ENCODE measurements at places on chromosomes 16 and 17.

GRCh38 chr17:12729086-12729485, 60.2 kb upstream of the ARHGAP44 start:
- no peak for DNase-seq

- peak; percentile 85 for DNase-seq
These were observed 785 bp downstream of the NME3 start for GRCh38 chr16:1770328-1771187.

DNA sequence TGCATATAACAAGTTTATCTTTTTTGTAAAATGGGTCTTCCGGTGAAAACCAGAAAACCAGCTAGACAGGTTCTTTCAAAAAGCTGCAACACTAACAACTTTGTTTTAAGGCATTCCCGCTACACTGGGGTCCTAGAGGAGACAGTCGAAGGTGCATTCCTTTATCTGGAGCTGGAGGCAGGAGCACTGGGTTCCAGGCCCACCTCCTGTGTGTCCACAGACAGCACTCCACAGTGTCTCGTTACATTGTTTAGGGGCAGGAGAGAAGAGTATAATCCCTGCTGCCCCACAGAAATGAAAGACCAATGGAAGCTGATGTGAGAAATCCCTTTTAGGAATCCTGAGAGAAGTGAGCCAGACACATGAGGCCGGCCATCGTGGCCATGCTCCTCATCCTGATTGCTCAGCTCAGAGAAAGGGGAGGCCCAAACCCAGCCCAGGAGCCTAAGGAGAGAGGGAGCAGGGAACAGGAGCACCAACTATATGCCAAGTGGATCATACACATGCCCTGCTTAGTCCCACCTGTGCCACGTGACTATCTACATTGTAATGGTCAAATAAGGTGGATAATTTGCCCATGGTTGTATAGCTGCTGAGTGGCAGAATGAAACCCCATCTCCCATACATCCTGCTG, 59.5 kb downstream of the CCDC182 start:
- no peak for DNase-seq

- DNase-seq: no peak
These were observed 54.7 kb downstream of the HS3ST3B1 start for GRCh38 chr17:14355556-14355955.

DNA sequence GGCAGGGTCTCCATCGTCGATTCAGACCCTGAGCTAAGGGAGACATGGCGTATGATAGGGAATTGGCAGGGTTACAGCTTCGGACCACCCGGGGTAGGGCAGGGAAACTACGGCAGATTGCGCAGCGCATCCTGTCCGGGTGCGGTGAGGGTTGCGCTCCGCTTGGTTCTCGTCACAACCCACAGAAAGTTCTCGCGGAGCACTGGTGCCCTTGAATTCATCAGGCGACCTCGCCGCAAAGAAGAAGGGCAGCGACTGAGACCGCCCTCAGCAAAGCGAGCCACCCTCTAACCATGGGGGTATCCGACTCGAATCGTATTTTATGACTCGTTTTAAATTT, 1.2 kb downstream of the HS3ST3B1 start:
- peak; percentile 52 for DNase-seq

GRCh38 chr17:48483004-48483403, 47.8 kb downstream of the HOXB1 start:
- DNase-seq: no peak

DNA sequence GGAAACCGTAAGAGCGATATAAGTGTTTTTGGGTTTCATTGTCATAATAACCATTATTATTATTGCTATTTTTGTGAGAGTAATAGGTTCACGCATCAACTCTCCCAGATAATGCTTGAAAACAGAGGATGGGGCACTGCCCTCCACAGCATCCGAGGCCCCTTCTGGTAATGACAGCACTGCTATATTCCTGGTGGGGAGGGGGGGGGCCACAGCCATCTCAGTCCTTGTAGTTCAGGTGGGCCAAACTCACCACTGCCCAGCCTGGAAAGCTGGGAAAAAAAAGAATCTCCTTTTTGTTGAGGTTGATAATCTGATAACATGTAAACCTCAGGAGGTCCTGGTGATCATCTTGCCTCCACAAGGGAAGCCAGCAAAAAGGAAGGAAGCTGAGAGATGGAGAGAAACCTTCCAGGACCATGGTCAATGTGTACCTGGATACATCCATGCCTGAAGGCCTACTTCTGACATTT, 706 bp downstream of the C16orf95 start:
- DNase-seq: no peak

- DNase-seq: no peak
These were observed 17.5 kb downstream of the SOCS1 start for GRCh38 chr16:11238272-11239202.

- DNase-seq: no peak
These were observed 76.4 kb downstream of the ANKRD11 start for GRCh38 chr16:89413811-89414585.

DNA sequence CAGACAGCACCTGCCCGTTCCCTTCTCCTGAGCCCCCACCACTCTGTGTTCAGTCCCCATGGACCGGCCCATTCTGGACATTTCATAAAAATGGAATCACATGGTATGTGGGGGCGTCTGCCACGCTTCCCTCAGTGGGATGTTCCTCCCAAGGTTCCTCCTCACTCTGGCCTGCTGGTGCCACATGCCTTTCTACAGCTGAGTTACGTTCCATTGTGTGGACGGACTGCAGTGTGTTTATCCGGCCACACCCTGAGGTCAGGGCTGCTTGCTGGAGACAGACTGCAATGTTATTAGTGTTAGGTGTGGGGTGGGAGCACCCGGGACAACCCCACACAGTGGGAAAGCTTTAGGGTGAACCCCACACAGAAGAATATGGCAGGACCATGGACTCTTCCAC, 5.9 kb upstream of the AATK start:
- DNase-seq: no peak

DNA sequence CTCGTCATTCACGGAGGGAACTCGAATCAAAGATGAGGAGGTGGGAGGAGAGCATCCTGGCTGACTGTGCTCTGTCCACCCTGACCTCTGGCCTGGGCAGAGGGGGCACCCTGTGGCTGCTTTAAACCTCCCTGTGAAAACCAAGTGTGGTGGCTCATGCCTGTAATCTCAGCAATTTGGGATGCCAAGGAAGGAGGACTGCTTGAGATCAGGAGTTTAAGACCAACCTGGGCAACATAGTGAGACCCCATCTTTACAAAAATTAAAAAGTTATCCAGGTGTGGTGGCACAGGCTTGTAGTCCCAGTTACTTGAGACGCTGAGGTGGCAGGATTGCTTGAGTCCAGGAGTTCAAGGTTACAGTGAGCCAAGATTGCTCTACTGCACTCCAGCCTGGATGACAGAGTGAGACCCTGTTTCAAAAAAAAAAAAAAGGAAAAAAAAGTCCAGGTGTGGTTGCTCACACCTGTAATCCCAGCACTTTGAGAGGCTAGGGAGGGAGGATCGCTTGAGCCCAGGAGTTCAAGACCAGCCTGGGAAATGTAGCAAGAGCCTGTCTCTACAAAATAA, 5.8 kb upstream of the CDK3 start:
- no peak for DNase-seq
